ENCODE measurements at places on chromosomes 7 and 10.

DNA sequence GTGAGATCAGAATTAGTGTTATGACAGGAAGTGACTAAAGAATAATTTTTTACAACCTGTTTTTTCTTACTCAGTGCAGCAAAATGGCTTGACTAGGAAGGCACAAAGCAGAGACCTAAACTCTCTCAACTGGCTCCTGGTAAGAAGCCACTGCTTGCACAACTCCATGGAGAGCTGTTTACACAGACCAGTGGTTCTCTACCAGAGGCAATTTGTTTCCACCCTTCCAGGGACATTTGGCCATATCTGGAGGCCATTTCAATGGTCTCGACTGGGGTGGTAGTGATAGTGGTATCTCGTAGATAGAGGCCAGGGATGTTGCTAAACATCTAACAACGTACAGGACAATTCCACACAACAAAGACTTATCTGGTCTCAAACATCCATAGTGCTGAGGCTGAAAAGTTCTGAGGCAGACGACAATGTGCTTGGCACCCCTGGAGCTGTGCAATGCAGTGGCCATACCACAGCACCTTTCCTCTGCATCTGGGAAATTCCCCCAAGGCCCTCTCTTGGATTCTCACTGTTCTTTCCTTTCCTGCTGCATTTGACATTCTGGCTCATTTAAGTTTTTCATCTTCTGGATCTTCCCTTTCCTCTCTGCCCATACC is 105.4 kb upstream of the LAMB4 start:
- no peak for DNase-seq

DNA sequence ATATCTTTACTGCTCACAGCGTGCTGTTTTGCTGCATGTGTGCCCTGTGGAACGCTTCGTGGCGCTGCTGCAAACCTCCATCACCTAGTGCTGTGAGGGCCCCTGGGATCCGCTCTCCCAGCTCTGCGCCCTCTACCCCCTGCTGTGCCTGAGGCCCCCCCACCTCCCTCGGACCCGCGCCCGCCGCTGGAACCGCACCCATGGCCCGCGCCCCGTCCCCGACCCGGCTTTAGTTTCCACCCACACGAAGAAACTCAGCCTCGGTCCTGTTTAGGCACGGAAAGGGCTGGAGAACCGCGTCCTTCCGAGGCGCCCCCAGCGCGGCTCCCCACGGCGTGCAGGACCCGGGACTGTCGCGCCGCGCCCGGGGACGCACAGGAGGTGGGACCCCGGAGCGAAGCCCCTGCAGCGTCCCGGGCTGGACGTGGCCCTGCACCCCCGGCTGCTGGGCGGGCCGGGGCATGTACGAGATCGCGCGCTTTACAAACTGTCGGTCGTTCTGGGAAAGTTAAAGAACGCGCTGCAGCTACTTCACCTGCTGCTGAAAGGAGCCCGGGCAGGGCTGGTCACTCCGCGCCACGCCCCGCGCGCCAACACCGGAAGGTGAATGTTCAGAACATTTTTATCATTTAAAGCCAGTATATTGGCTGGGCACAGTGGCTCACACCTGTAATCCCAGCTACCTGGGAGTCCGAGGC is 54.3 kb downstream of the BMS1 start:
- no peak for DNase-seq

- no peak for DNase-seq
These were observed 146.1 kb downstream of the ABCA13 start for GRCh38 chr7:48317360-48317759.

- DNase-seq, result no peak
These were observed 201.9 kb upstream of the SHH start for GRCh38 chr7:156014201-156014600.

DNA sequence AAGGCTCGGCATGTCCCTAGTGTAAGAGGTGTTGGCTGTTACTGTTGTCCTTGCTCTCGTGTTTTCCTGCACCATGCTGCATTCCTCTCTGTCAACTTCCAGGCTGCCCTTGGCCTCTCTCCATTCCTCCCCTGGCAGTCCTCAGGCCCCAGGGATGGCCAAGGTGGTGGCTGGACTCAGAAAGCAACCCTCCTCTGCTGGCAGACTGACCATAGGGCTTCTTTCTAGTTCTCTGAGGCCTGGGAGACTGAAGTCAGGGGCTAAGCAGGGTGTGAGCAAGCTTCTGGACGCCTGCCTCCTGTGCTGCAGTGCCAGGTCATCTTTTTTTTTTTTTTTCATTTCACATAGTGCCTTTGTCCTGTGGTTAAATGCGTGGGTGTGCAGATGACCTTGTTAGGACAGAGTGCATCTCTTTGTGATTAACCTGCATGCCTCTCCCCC is 72.0 kb downstream of the GOLGA7B start:
- no peak for DNase-seq

GRCh38 chr10:60646966-60647796 is 131.1 kb upstream of the CDK1 start:
- peak; percentile 2 for DNase-seq

DNA sequence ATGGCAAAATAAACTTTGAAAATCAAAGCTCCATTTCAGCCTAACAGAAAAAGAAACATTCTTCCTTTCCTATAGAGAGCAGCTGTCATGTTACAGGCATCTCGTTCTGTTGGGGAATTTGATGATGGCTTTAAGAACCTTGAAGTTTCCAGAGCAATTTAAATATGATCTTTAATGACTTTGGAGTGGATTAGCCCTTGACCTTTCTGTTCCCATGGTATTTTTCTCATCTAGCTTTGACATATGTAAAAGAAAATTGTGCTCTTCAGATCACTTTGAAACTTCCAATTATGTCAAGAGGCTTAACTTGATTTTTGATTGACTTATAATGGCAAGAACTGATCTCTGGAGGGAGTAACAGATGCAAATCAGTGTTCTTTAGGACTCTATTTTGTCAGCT is 157.6 kb upstream of the SEMA3E start:
- no peak for DNase-seq

GRCh38 chr10:46235705-46236545 is 50.9 kb upstream of the ANTXRL start:
- DNase-seq, result no peak

GRCh38 chr7:51307651-51308210 is 8.9 kb downstream of the COBL start:
- DNase-seq, result no peak

GRCh38 chr10:16258291-16259040 is 178.3 kb upstream of the PTER start:
- DNase-seq, result no peak

DNA sequence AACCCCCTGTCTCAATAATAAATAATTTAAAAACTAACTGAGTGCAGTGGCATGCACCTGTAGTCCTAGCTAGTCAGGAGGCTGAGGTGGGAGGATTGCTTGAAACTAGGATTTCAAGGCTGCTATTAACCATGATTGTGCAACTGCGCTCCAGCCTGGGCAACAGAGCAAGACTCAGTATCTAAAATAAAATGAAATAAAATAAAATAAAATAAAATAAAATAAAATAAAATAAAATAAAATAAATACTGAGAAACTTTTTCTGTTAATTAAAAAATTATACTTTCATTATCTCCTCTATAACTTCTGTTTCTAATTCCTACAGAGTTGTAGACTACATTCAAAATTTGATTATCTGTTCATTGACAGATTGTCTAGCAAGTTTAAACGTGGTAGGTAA is 999.4 kb downstream of the ANKRD7 start:
- no peak for DNase-seq

GRCh38 chr7:129544700-129545099 is 42.4 kb downstream of the SMKR1 start:
- no peak for DNase-seq

- peak; percentile 14 for DNase-seq
These were observed at the start of gene PRKAR1B for GRCh38 chr7:727104-727805. Gene PRKAR1B (minus strand): TSS chr7:727281. CDS start chr7:711505, 15,776 bp downstream.

DNA sequence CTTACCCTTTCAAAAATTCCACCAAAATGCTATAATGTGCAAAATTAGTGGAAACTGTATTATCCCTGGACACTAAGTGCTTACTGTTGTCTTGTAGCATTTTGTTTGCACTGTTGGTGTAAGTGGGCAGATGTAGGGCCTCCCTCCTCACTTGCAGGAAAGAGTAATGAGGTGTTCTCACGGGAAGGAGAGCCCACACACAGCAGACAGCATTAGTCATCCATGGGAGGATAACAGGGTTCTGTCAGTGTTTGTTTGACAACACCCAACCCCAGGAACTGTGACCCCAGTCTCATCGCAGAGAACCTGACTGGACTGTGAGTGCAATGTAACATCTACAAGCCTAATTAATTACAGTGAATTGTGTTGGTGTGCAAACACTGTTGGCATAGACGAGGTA is 58.7 kb upstream of the VSTM2A start:
- DNase-seq, result no peak

GRCh38 chr7:40122940-40123254 is 11.5 kb downstream of the MPLKIP start:
- DNase-seq, result no peak

DNA sequence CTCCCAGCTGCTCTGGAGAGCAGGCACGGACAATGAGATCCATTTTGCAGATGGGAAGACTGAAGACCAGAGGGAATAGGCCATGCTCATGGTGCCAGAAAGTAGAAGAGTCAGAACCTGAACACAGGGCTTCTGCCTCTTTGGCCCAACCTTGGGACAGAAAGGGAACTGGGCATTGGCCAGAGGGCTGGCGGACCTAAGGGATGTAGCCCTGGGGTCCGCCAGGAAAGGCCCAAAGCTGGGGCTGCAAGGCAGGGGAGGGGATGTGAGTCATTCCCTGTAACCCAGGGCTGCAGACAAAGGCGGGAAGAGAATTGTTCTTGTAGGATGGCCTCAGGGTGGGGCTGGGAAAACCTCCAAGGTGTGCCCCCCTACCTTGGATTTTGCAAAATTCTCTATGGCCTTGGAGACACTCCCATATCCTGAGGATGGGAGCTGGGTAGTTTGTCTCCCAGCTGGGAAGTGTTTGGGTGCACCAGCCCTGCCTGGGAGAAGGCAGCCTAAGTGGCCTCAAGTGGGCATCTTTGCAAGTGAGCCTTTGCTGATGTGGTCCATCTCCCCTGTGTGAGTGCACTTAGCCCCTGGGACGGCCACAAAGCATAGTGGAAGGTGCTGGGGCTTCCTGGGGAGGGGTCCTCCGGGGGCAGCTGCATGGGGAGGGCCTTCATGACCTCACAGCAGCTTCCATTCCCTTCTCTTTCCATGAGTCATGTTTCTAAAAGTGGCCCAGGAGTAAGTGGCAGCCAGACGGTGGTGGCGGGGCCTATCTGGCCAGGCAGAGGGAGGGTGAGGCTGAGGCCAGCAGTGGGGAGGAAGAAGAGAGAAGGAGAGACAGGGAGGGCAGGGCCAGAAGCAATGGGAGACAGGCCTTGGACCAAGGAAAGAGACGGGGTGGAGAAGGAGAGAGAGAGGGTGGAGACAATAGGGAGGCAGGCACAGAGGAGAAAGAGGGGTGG is 9.2 kb downstream of the AQP1 start:
- peak; percentile 78 for DNase-seq

- no peak for DNase-seq
These were observed 15.8 kb downstream of the PLEKHA1 start for GRCh38 chr10:122390271-122390670.

DNA sequence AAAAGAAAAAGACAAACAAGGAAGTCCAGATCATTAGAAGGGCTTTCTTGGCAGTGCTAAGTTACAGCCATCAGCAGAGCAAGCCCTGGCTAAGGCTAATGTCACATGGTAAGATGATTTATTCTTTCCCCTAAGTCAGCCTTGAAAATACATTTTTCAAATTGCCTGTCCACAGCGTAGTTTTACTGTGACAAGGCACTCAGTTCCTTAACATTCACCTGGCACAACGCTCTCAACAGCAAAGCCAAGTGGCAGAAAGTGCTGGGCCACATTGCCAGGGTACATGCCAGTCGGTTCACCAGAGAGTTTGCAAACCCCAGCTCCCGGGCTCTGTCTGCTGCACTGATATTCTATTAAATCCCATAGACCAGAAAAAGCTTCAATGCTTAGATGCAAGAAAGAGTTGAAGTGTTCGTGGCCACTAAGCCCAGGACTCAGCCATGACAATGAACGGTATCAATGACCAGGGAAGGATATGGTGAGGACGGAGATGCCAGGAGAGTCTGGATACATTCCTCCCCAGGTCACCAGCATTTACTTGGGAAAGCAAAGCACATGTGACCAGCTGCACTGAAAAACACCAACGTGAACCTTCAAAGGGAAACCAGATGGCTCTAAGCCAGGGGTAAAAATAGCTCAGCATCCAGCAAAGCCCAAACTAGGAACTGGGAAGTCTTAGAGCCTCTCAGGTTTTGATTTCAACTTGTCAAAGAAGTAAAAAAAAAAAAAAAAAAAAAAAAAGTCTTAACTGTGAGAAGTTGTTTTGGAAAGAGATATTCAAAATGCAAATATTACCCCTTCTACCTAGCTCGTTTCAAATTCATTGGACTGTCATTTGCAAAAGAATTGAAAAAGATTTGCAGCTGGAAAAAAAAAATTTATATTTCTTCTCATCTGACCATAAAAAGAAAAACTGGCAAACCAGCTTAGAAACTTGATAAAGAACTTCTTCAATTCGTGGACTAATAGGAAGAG is 23.9 kb upstream of the MPP7 start:
- DNase-seq, result no peak

- DNase-seq, result no peak
These were observed 168.1 kb downstream of the KLF6 start for GRCh38 chr10:3616880-3617279.

GRCh38 chr7:92723205-92723604 is 113.2 kb downstream of the CDK6 start:
- DNase-seq, result no peak

GRCh38 chr7:44432381-44432977 is 58.0 kb downstream of the NUDCD3 start:
- no peak for DNase-seq

DNA sequence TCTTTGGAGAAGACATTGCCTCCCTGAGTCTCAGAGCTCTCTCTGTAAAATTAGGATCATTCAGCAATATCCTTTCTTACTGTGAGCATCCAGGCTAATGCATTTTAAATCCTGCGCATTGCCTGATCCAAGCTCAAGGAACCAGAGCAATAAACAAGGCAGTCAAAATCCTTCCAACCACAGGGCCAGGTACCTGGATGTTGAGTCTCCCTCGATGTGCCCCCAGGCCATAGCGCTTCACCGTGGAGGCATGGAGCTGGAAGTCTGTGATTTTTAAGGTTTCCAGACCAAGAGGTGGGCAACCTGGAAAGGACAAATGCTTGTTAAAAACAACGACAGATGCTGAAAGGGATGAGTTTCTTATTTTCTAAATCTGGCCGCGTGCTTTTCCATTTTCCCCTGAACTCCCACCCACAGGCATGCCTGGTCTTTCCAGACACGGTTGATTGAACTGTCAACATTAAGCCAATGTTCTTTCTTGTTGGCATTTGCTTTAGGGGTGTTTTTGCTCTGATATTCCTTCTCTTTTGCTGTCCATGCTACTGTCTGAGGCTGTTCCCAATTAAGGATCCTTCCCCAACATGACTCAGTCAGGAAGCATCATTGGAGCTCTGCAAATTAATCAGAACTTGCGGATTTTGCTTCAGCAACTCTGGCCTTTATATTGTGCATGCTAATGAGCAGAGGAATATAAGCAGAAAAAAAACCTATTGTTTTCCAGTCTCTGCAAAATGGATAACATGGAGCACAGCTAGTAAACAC is 29.0 kb downstream of the CPXM2 start:
- no peak for DNase-seq

DNA sequence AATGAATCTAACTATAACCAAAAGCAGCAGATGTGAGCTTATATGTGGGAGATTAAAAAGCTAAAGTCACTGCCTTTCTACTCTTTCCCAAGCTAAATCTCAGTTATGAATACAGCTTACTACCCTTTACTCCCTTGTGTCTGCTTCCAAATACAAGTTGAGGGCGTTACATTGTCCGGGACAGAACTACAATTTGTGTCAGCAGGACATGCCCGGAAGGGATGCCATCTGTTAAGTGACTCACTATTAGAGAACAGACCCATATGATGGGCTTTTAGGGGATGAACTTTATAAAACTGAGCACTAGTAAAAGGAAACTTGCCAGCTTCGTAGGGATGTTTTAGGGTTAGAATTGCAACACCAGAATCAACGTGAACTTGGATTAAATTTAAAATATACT is 299.7 kb upstream of the CSTF2T start:
- DNase-seq, result no peak

Measured in DMS79 treated with DMSO at 0.1 percent for 48 hours (cell line).